ENCODE measurements at places on chromosomes 1 and 21.
A peak's percentile ranks its signal among the peaks of the same experiment; 100 is the strongest.

DNA sequence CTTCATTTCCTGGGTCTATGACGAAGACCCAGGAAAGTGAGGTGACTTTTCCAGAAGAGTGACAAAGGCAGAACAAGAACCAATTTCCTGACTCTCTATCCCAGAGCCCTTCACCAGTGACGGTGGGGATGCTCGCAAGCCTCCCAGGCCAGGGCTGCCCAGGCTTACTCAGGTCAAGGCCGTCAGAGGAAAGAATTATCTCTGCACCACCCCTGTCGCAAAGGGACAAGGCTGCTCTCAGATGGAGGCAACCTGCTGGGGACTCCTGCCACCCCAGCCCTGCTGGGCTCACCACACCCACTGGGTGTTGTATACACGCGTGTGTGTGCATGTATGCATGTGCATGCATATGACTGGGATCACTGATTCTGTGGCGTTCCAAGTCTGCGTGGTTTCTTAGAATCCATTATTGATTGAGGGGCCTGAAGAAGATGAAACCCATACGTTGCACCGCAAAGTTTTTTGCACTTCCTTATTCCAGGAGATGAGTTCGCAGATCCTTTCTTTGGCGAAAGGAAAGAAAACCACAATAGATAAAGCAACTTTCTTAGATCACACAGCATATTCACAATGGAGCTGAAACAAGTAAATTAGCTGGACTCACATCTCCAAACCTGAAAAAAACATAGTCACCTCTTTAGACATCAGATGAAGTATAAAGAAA, 255.8 kb downstream of the RHOU start:
- DNase-seq: no peak

GRCh38 chr1:88923224-88923623, 31.9 kb upstream of the GTF2B start:
- DNase-seq: no peak

- DNase-seq: no peak
These were observed 772 bp downstream of the SLC30A2 start for GRCh38 chr1:26044971-26045721.

- DNase-seq: no peak
These were observed 397.7 kb upstream of the POU3F1 start for GRCh38 chr1:38444311-38444710.

DNA sequence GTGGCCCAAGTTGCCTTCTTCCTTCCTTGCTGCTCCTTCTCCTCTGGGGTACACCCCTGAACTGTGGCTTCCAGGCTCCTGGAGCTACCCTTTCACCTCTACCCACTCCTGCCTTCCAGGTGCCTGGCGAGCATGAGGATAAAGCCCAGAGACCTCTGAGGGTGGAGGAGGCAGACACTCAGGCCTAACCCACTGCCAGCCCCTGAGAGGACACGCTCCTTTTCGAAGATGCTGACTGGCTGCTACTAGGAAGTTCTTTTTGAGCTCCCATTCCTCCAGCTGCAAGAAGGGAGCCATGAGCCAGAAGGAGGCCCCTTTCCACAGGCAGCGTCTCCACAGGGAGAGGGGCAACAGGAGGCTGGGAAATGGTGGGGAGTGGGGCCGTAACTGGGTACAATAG, 15.6 kb downstream of the RHBG start:
- no peak for DNase-seq

GRCh38 chr1:57091642-57092041, 125.8 kb upstream of the C8B start:
- DNase-seq: no peak

DNA sequence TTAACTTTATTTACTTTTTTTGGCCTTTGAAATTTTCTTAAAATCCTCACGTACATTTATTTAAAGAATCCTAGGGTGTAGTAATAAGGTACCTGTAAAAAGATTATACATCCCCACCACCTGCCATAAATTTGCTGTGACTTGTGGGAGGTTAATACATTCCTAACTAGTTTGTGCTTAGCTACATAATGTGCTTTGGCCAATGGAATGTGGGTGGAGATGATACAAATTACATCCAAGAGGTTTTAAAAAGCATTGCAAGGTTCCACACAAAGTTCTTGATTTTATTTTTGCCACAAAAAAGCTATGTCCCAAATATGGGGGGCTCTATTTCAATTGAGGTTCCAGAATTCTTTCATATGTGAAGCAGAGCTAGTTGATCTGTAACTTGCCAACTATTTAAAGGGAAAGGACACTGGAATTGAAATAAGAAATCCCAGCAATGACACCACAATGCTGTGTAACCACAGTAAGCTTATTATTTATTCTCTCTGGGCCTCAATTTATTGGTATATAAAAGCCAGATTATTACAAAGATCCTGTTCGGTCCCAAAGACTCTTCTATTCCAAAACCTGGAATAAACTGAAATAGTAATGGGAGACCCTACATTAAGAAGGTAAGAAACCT, 15.7 kb downstream of the ASPM start:
- DNase-seq: no peak

DNA sequence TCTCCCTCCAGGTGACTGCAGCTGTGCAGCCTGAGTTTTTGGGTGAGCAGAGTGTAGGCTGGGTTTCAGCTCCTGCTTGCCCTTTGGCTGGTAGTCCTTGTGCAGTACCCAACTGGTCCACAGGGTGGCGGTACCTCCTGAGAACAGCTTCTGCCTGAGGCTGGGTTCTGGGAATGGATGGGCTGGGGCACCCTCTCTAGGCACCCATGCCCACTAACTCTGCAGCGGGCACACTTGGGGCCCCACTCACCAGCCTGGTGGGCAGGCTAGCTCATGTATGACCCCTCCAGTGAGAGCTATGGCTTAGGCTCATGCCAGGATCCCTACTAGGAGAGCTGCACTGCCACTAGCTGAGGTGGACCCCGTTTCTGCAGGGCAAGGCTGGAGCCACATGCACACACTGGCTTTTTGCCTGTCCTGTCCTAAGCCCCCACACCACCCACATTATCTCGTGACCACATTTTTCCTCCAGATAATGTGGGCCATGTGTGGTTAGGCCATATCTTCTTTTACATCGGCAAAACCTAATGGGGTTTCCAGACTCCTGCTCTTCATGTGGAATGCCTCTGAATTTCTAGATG, 15.5 kb upstream of the GSTM4 start:
- peak; percentile 53 for DNase-seq

- DNase-seq: no peak
These were observed 4.5 kb downstream of the COPA start for GRCh38 chr1:160338580-160338979.

- no peak for DNase-seq
These were observed 49.4 kb downstream of the WDR4 start for GRCh38 chr21:42829954-42830353.

DNA sequence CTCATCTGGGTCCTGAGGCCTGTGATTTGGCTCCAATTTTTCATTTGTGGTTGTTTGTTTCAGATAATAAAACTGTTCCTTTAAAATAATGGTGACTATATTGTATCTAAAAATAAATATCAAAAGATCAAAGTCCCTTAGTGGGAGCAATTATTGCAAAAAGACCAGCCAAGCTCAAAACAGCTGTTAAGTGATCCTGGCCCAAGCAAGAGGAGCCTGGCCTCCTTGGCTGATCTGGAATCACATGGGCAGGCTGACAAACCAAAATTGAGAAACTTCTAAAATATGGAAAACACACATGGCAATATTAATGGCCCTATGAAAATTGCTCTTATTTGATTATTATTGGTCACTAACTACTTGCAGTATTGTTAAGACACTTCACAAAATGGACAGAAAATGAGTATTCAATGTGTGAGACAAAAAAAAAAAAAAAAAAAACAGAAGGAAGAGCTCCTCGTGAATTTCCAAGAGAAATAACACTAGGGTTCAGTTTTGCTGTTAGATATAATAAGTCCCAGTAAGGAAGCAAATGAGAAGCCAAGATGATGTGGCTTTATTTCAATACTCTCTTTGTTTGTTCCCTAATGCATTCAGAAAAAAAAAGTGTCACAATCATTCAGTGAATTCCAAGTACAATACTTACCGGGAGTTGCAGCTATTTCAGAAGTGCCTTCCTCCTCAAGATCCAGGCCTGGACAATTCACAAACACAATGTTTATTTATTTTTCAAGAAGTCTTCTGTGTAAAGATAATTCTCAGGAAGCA, 105.1 kb downstream of the SEC16B start:
- no peak for DNase-seq

DNA sequence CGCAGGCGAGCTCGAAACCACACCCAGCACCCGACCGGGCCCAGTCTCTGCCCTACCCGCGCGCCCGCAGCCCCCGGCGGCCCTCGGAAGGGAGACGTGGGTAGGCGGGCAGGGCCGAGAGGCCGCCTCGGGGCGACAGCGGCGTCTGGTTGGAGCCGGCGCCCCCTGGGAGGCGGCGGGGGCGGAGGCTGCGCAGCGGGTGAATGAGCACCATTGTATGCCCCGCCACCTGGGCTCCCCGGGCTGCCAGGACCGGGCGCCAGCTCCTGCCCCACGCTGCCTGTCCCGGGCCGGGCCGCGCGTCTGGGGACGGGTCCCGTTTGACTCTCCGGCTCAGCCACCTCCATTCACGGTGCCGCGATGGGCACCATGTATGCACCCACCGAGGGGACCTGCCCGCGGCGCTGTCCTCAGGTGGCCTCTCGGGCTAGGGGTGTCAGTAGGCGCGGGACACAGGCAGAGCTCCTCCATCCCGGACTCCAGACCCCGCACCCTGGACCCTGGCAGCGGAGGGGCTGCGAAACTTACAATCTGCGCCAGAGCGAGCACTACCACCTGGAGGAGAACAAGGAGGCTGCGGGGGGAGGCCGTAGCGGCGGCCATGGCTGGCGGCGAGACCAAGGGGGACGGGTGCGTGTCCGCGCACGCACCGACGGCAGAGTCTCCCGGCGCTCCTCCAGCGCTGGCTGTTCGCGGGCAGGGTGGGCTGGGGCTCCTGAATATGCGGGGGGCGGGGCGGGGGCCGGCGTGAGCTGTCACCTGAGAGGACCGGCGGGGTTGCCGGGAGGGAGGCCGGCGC, at the start of gene COL9A2:
COL9A2 (minus strand) TSS at position 692 of the 799 bp plus-strand sequence; CDS start at position 603, 89 bp downstream.
- peak; percentile 71 for DNase-seq

GRCh38 chr1:205455581-205456382, at the start of gene BLACAT1:
TSS of gene BLACAT1 (minus strand) at chr1:205456045.
- no peak for DNase-seq

DNA sequence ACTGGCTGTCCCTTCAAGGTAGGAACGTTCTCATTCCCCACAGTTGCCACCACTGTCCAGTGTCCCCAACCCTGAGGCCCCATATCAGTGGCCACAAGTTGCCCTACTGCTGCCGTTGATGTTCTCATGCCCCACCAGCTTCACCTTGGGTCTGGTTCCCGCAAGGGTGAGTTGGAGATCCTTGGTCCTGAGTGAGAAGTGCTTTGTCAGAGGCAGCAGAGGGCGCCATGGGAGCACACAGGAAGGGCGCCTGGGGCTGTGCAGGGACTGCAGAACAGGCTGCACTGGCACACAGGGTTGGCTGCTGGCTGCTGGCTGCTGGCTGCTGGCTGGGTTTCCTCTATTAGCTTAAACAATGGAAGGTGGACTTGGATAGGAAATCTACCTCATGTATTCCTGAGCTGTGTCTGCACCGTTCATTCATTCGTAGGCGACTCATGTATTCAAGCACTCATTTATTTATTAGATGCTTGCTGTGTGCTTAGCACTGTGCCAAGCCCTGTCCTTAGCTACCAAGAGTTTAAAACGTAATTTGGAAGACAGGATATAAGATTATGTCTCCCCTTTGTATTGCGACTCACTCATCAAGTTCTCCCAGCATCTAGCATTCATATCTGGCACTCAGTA, 2.1 kb upstream of the S100A9 start:
- peak; percentile 54 for DNase-seq

DNA sequence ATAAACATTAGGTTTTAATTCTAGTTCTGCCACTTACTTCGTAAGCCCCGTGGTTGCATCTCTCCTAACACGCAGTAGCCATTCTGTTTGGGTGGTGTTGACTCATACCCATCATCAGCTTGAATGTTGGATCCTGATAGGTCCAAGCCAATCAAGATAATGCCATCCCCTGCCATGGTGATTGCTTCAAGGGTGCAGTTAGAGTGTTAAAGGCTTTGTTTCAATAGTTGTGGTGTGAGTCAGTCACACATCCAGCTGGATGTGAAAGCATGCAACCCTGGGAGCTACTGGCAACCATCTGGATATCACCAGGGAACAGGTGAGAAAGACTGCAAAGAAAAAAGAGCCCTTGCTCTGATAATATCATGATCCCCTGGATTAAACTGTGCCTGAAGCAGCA, 69.1 kb downstream of the OMA1 start:
- DNase-seq: no peak

DNA sequence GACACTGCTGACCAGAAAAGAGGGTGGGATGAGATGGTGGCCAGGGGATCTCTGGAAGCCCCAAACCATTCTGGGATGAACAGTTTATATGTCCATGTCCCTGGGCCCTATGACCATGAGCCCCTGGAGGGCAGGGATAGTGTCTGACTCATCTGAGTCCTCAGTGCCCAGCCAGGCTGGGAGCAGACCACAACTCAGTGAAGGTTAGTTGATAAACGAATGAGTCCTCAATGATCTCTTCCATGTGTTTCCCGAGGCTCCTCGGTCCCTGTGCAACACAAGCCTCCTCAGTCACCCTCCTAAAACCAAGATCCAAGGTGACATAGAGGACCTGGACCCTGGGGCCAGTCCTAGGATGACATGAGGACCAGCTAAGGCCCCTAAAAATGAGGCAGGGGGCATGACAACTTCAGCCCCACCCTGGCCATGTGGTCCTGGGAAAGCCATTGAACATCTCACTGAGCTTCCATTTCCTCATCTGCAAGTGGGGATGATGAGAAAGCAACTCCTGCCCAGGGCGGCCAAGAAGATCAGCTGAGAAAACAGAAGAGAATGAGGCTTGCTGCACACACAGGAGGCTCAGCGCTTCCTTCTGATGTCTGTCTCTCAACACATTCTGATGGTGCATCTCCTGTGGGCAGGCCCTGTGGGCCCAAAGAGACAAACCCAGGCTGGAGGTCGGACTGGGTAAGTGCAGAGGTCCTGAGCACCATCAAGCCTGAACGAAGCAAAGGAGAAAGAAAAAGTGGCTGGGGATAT, 86.3 kb downstream of the GLIS1 start:
- DNase-seq: no peak

- DNase-seq: no peak
These were observed 500 bp upstream of the PEA15 start for GRCh38 chr1:160204526-160205241.

DNA sequence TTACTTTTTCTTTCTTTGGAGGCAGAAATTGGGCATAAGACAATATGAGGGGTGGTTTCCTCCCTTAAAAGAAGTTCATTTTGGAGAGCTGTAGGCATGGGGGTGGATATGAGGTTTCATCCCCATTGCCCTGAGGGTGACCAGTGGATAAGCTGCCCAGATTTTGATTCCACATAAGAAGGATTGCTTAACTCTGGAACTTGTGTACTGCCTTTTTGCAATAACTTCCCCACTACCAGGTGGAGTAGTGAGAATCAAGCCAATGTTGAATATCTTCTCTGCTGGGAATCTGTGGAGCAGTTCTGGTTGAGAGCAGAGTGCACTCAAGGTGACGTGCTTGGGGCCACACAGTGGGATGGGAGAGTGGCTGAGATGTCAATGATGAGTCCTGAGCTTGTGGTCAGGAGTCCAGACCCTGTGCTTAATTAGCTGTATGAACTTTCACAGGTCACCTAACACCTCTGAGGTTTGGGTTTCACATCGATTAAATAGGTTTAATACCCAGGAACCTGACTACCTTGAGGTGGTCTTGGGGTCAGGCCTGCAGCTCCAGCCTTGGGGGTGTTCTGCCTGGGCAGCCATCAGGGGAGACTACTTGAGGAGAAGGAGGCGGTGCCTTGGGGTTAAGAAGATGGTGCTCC, 152.9 kb downstream of the FCRL5 start:
- no peak for DNase-seq
